ENCODE measurements at places on chromosomes 2 and 18. TPM values are rescaled to one million over a fixed set of nuclear protein-coding genes. Genes with fewer than 3 reads are reported as not detected.

GRCh38 chr2:54685263-54685775 is 38.1 kb upstream of the EML6 start:
- DNase-seq, result no peak

GRCh38 chr2:37226863-37227262 is 4.5 kb downstream of the CEBPZ start:
- DNase-seq, result no peak

GRCh38 chr18:6687676-6688075 is 41.8 kb upstream of the ARHGAP28 start:
- no peak for DNase-seq

- no peak for DNase-seq
Observed at GRCh38 chr2:196566961-196567666, 72.4 kb upstream of the CCDC150 start.

- DNase-seq, result no peak
Observed at GRCh38 chr2:33238111-33238510, 238.3 kb upstream of the RASGRP3 start.

DNA sequence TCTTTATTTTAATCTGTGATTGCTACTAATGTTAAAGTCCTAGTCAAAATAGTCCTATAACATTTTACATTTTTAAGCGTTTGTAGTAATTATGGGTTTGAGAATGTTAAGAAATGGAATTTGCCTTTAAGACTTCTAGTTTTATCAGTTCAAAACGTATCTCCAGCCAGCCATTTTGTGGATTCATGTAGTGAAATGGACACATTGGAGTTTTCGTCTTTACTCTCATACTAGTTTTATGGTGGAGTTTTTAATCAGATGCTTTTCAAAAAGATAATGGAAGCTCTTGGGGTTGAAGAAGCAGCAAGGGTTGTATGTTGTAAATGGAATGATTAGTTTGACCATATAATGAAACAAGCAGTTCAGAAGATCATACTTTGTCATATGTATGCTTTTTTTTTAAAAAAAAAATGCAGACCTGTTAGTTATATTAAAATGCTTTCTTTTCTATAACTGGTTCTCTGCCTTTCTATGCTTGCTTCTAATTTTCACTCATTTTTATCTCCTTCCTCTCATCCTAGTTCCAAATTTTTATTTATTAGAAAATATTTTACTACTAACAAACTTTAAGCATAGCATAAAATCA is 16.6 kb downstream of the VAPA start:
- DNase-seq, result no peak

DNA sequence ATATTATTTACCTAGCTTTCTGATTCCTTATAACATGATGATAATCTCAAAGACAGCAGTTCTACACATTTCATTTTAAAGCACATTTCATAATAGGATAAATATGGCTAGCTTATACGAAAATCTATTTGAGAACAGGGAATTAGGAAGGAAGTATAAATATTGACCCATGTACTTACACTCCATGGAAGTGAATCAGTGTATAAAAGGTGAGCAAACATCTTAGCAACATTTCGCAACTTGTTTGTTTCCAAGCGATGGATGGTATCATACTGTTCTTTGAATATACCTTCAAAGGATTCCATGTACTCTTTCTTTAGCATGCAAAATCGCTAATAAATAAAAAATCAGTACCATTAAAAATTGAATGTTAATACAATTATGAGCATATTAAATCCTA is 53.1 kb downstream of the CWC22 start:
- no peak for DNase-seq

DNA sequence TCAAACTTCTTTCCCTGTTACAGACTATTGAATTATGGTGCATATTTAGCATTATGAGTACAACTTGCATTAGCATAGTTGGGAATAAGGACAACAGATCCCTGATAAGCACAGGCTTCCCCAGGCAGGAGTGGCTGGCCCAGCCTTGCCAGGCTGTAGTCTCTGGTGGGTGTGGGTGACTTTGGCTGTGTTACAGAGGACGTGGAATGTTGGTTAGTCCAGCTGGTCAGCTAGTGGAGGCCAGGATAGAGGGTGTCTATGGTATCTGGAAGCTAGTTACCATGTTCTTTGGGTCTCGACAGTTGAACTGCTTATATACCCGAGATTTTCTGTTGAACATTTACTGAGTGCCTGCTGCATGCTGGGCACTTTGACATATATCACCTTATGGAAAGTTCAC is 4.7 kb downstream of the SH3RF3 start:
- no peak for DNase-seq

DNA sequence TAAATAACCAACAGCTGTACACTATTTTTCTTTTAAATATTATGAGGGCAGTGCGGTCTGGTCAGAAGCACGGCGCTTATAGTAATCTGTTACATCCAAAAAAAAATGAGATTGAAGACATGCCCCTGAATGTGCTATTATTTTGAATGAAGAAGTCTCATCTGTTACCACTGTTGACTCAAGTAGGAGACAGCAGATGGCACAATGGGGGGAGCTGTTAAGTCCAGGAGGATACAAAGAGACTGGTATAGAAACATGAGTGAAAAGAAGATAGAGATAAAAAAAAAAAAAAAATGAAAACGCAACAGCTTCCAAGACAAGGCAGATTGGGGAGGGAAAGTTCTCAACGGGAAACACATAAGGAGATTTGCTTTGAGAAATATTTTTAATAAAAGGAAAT is 425.5 kb upstream of the PKDCC start:
- no peak for DNase-seq

- no peak for DNase-seq
Observed at GRCh38 chr2:233980955-233981561, 63.9 kb downstream of the TRPM8 start.

DNA sequence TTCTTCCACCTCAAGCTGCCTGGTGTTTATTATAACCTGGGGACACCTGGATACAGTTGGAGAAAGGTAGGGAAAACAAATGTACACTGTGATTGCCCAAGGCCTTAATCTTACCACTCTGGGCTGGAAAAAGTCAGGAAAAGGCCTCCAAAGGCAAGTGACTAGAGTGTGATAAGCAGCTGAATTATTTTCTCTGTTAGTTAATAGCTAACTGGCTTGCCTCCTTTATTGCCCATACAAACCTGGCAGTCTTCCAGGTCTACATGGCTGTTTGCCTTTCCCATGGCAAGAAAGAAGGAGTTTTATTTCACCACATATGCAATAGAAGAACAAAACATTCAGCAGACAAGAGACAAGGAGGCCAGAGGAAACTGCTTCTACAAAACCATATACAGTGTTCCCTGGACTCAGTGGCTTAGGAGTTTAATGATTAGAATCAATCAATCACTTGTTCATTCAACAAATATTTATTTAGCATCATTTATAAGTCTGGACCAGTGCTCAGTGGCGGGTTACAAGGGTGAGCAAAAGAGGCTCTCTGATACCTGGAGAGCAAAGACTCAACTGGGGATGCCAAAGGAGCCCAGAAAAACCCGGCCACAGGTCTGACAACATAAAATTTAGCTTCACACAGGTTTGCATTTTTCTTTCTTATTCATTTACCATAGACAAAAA is 27.5 kb upstream of the SUCLG1 start:
- no peak for DNase-seq

DNA sequence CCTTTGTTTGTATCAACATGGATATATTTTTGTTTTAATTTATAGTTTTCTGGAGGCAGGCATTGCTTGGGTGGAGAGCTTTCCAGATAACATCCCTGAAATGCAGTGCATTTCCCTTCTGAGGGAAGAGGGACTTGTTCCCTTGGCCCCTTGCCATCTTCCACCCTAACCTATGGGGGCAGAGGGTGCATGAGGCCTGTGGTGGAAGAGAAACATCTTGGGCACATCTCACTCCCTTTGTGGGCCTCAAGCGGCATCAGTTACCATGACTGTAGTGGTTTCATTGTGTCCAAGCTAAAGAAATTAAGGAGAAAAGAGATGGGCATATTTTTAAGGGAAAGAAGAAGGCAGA is 5.3 kb upstream of the RPL37A start:
- no peak for DNase-seq

DNA sequence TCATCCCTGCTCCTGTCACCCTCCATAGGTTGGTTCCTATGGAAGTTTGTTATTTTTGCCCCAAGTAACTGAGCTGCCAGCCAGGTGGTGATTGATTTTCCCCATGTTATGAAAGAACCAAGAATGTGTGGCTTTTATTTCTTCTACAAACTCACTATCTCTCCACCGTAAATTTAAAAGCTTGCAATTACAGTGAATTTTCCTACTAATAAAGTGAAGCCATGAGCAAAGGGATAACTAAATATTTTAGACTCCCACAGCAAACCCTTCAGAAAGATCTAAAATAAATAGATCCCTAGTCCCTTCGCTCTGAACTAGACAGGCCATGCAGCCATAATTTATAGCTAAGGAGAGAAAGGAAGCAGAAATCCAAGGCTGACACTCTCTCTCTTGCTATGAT is 6.2 kb upstream of the KIAA2012 start:
- DNase-seq, result no peak

GRCh38 chr2:201500534-201500933 is 49.0 kb downstream of the STRADB start:
- no peak for DNase-seq

- DNase-seq, result no peak
Observed at GRCh38 chr2:18552351-18553077, 7.9 kb downstream of the RDH14 start.

DNA sequence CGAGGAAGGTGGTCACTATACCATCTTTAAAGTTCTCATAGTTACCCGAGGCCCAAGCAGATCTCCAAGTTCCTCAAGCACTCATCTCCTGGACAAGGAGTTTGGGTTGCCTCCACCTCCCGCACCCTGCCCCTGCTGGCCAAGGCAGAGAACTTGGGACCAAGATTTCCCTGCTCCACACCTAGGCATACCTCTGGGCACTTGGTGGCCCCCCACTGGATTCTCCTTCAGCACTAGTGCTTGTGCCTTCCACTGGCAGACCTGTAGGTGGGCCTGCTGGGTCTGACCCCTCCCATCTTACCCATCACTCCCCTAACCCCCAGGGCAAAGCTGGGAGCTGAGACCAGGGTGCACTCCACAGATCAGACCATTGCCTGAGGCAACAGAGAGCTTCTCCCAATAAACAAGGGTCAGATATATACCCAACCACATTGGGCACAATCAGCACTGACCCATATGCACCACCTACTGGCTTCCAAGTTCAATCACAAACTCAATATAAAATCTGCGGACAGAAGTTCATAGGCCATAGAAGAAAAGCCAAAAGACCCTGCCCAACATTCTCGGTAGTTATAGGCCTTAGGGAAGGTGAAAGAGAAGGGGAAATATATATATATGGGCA is 244.2 kb downstream of the EXOC6B start:
- no peak for DNase-seq

- DNase-seq, result no peak
Observed at GRCh38 chr2:38775097-38775920, 2.7 kb upstream of the GEMIN6 start.

DNA sequence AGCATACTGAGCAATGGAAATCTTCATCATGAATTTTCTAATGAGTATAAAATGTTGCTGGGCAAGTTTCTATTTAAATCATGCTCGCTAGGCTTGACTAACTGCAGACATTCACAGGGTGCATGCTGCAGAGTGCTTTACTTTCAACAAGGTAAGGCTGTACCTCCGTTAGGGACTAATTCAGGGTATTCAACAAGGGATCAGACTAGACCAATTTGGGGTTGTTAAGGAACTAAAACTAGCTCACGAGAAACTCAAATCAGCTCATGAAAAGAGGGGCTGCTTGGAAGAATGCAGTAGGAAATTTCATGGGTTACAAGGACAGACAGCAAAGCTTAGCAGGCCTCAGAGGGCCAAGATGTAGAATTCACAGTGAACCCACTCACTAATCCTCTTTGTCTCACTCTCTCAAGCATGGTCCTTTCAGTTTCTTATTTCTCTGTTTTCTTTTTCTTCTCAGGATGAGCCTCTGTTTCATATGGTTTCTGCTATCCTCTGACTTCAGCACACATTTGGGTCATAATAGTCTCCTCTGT is 2.2 kb downstream of the MYO3B start:
- no peak for DNase-seq

DNA sequence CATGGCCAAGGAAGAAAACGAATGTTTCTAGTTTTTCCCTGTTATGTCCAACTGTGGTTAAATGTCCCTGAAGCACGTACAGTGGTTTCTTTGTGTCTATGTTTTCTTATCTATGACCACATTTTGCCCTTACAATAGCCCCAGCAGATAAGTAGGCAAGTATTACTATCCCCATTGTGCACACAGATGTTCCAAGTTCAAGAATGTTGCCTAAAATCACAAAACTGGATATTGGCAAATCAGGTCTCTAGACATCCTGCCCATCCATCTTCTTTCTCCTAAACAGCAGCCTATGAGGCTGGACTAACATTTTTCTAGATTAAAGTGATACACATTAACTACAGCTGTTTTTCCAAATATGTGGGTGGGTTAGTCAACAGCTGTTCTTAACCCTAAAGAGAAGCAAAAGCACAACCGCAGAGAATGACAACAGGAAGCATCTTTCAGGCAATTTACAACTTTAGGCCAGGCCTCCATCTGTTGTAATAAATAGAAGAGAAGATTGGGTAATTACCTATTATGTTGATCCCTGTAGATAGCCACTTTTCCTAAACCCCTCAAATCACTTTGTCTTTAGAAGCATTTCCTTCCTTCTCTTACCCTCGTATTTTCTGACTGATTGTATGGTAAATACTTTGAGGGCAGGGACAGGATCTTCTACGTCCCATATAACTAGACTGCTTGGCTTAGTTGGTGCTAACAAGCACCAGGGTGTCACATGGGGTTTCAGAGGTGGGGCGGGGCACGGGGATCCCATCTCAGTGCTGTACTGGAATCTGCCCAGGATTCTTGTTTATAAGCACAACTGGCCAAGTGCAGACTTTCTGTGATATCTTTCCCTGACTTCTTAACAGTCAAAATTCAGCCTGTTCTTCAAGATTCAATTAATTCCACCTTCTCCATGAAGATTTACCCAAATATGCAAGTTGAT is 132.1 kb upstream of the SETBP1 start:
- DNase-seq, result no peak

DNA sequence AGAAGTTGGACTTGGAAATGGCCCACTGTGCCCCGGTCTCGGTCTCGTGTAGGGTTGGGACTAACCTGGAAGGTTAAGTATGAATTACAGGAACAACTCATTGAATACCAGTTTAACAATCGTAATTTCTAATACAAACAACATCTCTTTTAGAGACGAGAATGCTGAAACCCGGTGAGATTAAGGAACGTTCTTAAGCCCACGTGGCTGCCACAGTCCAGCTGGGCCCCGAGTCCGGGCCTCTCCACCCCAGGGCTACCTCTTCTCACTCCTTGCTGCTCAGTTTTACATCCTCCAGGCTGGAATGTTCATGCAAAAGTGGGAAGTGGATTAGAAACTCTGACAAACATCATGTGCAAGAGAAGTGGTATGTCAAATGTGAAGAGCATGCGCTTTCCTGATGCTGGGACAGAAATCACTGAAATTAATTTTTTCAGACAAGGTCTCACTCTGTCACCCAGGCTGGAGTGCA is 29.4 kb downstream of the NGEF start:
- DNase-seq, result no peak

ARHGAP15 gene
- total RNA-seq, result 26.5 TPM

LHCGR gene
- total RNA-seq, result not detected

TRPM8 gene
- 0.11 TPM for total RNA-seq

XDH gene
- not detected for total RNA-seq

ZAP70 gene
- total RNA-seq, result 156 TPM

LIPT1 gene
- total RNA-seq, result 5.5 TPM

IL36G gene
- total RNA-seq, result not detected

MC4R gene
- total RNA-seq, result not detected
